ENCODE measurements at places on chromosomes 13 and 19.

DNA sequence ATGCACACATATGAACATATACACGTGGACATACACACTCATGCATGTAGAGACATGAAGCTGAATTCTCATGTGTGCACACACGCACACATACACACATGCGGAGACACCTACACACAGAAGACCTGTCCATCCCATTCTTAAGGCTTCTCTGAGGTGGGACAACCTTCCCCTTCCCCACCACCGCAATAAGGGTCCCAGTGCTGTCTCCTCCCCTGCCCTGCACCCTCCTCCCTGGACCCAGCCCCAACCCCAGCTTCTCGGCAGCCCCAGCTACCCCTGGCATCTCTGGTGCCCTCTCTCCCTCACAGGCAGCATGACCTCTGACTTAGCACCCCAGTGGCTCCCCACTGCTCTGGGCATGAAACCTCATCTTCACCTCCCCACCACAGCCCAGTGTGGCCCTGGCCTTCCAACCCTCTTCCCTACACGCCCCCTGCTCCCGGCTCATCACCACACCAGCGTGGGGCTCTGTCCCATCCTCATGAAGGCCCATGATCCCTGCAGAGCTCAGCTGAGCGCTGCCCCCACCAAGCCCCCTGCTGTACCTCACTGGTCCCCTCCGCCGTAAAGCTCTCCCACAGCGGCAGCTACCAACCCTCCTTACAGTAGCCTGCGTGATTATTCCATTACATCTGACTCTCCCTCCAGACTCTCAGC, 204.1 kb upstream of the ZNF536 start:
- DNase-seq = no peak

DNA sequence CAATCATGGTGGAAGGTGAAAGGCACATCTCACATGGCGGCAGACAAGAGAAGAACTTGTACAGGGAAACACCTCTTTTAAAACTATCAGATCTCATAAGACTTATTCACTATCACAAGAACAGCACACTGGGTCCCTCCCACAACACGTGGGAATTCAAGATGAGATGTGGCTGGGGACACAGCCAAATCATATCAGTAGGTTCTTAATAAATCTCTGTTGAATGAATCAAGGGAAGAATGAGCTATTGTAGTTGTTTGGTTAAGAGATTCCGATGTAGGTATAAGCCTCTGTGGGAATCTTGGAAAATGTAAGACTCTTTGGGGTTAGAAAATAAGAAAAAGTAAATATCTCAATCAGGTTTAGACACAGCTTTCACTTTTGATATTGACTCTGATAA, 400.2 kb downstream of the KCNRG start:
- DNase-seq = no peak

DNA sequence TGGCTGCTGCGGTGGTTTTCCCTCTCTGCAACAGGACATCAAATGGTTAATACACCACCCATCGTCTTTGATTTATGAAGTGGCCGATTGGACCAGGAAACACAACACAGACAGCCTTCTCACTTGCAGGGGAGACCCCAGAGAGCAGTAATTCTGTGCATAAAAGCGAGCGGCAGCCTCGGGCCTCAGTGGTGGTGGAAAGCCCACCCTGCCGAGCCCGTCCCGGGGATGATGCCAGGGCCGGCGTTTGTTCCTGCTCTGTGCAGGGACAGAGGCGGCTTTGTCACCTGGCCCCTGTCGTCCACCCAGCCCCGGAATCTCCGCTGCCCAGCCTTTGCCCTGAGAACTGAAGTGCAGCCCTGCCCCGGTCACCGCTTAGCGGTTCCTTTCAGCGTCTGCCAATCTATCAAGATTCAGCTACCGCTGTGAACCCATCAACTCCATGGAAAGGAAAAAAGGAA, 184.4 kb downstream of the TSHZ3 start:
- DNase-seq = no peak

DNA sequence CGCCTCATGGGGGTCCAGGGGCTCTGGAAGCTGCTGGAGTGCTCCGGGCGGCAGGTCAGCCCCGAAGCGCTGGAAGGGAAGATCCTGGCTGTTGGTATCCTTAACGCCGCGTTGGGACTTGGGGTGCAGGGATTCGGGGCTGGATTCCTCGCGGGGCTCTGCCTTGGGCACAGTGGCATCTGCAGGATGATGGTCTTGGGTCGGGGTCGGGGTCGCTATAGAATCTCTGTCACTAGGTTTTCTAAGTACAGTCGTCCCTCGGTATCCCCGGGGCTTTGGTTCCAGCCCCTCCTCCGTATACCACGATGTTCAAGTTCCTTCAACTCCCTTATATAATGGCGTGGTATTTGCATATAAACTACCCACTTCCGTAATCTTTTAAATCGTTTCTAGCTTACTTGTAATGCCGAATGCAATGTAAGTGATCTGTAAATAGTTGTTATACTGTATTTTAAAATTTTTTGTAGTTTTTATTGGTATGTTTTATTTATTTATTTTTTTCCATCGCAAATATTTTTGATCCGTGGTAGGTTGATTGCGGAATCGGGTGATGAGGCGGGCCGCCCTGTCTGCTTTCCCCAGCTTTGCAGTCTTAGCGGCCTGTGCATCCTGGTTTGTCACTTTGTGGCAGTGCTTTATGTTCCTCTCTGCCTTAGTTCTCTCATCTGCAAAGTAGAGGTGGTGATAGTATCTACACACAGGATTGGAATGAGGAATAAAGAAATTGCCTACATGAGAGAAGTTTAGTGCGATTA, 606 bp downstream of the ERCC5 start:
- DNase-seq = peak; percentile 31

GRCh38 chr19:40907968-40908735, 26.1 kb upstream of the CYP2A7 start:
- DNase-seq = no peak

DNA sequence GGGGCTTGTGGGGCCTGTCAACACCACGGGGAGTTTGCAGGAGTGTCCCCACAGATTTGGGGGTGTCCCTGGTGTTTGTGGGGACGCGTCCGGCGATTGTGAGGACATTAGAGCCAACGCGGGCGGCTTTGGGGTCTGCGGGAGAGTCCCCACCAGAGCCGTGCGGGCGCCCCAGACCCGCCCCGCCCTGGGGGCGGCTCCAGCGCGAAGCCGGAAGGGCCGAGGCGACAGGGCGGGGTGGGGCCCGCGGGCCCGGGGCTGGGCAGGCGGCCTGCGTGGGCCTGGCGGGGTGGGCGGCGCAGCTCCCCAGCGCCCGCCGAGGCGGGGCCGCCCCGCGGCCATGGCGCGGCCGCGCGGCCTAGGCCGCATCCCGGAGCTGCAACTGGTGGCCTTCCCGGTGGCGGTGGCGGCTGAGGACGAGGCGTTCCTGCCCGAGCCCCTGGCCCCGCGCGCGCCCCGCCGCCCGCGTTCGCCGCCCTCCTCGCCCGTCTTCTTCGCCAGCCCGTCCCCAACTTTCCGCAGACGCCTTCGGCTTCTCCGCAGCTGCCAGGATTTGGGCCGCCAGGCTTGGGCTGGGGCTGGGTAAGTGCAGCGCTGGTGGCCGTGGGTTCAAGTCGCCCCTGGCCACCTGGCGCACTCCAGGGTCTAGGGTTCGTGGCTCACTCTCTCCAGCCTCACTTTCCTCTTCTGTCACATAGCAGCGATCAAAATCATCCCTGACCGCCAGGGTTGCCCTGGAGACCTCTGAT, 10.3 kb downstream of the PDE4A start:
- DNase-seq = peak; percentile 65

- DNase-seq = no peak
Measured at GRCh38 chr19:14979476-14980255, at the start of gene SLC1A6. Gene SLC1A6, minus strand, starts transcription at chr19:14979864. Its CDS starts 6,954 bp downstream, at chr19:14972910.

- no peak for DNase-seq
Measured at GRCh38 chr19:14015524-14016035, 9.5 kb upstream of the RFX1 start.

DNA sequence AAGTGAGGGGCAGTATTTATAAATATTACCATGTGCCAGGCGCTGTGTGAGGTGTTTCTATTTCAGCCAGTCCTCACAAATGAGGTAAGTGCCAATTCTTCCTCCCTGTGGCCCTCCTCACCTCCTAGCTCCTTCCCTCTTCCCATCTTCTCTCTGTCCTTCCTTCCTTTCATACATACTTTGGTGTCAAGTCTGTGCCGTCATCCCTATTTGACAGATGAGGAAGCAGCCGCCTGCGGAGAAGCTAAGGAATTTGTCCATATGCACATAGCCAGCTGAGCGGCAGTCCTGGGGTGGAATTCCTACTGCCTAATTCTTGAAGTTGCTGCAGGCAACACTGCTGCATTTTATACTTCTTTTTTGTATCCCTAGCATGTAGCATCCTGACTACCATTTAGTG, 150.8 kb downstream of the B3GLCT start:
- no peak for DNase-seq

DNA sequence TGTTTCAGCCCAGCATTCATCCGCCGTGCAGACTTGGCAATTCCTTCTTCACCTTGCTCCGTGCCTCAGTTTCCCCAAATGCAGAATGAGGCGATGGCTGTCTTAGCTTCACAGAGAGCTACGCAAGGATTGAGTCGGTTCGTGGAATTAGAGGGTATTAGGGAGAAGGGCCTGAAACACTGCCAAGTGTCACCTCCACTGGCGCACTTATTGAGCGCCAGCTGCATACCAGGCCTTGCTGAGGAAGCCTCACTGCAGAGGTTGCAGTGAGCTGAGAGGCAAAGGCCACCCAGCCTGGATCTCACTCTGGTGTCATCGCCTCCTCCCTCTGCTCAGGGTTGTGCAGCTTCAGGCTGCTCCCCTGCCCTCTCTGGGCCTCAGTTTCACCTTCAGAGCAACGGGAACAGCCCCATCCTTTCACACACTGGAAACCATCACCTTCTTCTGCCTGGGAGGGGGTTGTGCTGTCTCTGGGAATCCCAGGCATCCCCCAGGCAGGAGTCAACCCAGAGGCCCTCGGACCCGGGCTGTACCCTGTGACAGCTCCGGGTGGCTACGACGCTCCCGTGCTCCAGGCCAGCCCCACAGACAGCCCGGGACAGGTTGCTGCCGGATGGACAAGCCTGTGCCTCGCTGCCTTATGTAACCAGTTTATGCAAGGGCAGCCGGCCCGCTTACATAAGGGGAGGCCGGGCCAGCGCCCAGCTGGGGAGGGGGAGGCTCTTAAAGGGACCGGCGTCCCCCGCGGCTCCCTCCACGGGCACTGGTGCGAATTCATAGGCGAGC, 31.9 kb downstream of the NFIC start:
- DNase-seq = no peak

DNA sequence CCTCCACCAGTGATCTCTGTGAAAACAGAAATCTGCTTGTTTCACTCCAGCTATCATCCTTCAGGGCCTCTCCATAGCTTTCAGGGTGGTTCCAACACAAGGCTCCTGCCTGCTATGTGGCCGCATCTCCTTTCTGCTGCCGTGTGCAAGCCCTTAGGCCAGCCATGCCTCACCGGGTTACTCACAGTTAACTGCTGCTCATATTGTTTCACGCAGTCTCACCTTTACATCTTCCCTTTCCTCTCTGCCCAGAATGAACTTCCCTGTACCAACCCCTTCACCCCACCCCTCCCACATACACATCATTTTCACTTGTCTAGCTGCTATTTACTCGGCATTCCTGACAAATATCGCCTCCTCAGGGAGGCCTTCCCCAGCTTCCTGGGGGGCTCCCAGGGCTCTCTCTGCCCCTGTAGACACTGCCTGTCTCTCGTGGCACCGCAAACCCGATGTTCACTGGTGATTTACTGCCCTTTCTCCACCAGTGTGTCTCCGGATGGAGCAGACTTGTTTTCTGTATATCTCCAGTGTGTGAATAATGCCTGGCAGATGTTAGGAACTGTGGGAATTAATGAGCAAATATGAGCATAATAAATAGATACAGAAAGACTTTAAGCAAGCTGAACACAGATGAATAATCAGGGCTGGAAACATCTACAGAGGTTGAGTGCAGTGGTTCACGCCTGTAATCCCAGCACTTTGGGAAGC, 39.3 kb upstream of the GPR183 start:
- no peak for DNase-seq

DNA sequence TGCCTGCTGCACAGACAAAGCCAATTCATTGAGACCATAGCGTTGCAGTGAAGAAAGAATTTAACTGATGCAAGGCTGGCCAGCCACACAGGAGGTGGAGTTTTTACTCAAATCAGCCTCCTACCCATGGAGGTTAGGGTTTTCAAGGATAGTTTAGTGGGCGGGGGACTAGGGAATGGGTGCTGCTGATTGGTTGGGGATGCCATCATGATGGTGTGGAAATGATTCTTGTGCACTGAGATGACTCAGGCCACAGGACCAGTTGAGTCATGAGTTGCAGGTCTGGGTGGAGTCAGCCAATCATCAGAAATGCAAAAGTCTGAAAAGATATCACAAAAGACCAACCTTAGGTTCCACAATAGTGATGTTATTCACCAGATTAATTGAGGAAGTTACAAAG, 359.6 kb downstream of the FOXO1 start:
- no peak for DNase-seq

DNA sequence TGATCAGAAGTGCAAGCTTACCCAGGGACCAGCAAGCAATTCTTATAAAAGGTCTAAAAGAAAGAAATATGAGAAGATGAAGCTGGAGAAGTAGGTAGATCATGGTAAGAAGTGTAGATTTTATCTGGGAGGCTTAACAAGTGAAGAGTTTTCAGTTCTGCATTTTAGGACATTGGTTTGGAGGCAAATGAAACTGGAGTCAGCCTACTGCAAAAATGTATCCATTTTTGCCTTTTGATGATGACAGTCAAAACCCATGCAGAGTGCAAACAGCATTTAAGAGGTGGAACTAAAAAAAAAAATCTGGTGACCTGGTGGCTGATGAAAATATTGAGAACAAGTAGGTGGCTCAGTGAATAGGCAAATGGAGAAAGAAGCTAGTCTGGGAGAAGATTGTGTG, 216.9 kb downstream of the DNAJC15 start:
- DNase-seq = no peak

DNA sequence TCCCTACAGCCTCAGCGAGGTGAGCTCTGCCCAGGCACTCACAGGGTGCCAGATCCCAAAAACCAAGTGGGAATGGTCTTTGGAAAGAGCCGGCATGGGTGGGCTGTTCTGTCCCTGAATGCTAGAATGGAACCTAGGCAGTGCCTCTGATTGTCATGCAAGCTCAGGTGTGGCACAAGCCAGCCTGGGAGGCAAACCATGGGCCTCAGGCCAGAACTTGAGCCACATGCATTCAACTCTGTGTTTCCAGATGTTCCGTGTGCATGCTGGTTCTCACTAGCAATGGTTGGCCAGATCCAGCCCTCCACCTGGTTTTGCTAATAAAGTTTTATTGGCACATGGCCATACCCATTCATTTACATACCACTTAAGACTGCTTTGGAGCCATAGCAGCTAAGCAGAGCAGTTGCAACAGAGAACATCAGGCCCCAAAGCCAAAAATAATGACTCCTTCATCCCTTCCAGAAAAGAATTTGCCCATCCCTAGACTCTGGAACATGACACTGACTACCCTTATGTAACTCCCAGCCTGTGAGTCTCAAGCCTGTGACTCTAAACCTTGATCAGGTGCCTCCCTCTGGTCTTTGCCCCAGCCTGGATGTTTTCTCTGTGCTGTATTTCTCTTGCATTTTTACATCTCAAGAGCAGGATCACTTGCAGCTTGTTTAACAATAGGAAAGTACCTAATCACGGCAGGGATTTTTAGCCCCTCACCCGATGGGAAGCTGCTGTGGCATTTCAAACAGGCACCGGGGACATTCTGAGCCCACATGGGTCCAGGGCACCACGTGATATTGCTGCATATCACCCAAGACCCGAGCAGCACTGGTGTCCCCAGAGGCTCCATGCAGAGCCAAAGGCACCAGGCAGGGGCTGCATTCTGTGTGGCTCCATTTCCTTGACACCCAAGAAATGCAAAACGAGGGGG, 55.4 kb upstream of the USE1 start:
- DNase-seq = no peak
